ENCODE measurements at places on chromosomes 6 and 20.

DNA sequence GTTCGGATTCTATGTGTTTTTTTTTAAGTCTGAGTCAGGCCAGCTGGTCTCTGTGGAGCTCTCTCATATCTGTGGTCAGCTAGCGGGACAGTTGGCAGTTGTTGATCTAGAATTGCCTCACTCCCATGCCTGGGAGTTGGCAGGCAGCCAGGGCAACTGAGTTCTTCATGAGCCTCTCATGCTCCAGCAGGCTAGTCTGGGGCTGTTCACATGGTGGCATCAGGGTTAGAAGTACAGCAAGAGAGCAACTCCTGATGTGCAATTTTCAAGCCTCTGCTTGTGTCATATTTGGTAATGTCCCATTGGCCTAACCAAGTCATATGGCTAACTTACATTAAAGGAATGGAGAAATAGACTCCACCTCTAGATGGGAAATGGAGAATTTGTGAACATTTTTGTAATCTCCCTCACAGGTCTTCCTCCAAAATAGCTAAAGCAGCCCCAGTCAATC is 6.7 kb upstream of the IFT52 start:
- DNase-seq, result peak; percentile 69

GRCh38 chr20:10059006-10059405 is 24.2 kb downstream of the ANKEF1 start:
- DNase-seq, result no peak

DNA sequence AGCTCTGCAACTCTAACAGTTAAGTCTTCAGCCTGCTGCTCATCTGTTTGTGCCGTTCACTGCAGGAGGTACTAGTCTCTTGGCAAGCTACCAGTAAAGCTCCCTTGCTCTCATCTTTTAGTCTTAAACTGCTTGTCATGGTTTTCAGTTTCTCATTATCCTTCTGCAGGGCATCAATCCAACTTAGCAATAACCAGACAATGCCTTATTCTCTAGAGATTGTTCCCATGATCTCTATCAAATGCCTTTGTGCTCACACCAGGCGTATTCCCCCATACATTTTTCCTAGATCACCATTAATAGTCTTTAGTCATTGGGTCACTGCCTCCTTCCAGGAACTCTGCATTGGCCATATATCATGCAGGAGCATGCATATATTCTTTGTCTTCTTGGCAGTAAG is 171.3 kb downstream of the GRM1 start:
- DNase-seq, result no peak

DNA sequence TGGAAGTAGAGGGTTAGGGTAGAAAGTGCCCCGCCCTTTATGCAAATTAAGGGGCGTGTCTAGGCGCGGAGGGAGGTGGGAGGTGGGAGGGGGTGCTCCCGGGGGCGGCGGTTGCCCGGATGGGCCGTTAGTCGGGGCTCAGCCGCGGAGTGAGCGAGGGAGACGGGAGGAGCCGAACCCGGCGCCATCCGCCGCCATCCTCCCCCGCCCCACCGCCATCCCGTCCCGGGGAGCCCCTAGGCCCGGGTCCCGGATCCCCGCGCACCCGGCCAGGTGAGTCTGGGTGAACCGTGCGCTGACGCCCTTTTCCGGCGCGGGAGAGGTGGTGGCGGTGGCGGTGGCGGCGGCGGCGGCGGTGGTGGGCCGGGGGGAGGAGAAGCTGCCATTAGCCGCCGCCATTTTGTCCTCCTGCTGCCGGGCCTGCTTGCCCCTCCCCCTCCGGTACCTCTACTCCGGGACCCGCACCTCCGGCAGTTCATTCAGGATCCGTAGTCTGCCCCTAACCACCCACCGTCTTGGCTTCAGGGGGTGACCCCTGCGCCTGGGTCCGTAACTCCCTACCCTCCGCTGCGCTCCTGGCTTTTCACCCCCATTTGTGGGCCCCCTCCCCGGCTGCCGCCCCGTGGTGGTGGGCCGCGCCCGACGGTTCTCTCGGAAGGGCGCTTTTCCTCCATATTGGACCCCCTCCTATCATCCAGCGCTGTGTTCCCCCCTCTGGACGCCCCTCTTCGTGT is at the start of gene PRRC2A:
PRRC2A (plus strand) TSS at position 130 of the 734 bp plus-strand sequence. CDS start 2,075 bp downstream, outside the sequence.
- DNase-seq, result no peak

- DNase-seq, result no peak
Observed at GRCh38 chr6:167517254-167517916, 192.5 kb downstream of the TTLL2 start.

DNA sequence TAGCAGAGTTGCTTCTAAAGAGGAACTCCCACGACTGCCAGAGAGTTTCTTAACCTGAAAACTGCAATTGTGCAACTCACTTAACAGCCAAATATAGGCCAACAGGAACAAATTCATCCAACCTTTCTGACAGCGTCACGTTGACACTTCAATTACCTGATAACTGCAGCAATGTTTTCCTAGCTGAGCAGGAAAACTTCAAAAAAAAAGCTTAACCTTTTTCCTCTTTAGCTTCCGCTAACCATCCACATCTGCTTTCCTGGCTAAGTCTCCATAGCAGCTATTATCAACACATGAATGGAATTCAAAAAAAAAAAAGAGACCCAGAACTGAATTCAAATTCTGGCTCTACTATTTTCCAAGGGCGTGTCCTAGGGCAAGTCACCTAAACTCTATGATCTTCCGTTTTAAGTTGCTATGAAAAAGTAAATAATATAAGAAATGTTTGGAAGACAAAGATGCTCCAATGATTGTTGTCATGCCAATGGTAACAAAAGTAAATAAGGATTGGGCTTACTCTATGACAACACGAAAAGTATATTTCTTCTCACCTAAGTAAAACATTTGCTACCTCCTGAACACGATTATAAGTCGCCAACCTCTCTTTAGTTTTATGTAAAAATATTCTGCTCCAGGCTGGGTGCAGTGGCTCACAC is 524.6 kb upstream of the JARID2 start:
- DNase-seq, result peak; percentile 19

GRCh38 chr20:54794110-54794509 is 318.7 kb downstream of the DOK5 start:
- no peak for DNase-seq

DNA sequence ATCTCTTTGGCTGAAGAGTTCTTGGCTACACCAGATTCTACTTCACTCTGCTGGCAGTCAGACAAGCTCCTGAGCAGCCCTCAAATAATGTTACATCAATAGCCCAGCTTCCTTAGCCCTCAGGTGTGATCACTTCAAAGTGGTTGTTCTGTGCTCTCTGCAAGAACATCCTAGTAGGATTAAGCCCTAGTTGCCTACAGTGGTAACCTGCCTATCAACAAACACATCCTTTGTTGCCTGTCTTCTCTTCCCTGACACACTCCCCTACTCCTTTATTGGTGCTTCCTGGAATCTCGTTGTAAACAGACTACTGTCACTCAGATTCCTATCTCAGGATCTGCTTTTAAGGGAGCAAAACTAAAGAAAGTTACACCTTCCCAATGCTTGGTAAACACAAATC is 45.1 kb upstream of the TASP1 start:
- no peak for DNase-seq

DNA sequence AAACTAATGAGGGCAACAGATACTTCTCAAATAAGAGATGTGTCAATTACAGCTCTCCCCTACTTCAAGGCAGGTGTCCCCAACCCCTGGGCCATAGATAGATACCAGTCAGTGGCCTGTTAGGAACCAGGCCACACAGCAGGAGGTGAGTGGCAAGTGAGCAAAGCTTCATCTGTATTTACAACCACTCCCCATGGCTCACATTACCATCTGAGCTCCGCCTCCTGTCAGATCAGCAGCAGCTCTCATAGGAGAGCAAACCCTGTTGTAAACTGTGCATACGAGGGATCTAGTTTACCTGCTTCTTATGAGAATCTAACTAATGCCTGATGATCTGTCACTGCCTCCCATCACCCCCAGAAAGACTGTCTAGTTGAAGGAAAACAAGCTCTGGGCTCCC is 422.1 kb downstream of the GJA1 start:
- no peak for DNase-seq

DNA sequence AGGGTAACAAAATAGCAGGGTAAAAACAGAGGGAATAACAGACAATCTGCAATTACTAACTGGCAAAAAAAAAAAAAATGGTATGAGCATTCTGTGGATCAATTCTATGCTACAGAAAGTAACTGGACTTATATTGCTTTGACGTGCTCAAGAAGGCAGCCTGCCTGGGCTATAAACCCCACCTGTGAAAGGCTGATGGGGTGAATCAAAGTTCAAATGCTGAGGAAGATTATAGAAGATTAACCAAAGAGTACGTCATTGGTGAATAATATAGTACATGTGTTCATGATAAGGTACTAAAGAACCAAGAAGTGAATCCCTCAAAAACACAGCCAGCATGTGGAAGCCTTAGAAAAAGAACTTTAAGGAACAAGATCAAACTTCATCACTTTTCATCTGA is 441.9 kb upstream of the PTCHD4 start:
- DNase-seq, result no peak

DNA sequence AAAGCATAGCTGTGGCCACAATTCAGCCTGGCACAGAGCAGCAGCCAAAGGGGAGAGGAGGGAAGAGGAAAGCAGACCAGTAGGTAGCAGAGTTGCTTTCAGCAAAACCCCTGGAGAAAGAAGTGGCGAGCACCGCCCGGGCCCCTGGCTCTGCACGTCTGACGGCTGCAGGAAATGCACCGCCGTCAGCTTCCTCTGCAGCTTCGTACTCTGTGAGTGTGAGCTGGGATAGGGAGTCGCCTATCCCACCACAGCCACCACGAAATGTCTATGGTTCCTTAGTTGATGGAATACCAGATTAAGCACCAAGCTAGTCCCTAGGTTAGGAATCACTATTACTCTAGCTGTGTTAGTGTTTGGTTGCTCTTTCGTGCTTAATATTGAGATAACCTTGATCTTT is 79.9 kb upstream of the NAA20 start:
- DNase-seq, result no peak

DNA sequence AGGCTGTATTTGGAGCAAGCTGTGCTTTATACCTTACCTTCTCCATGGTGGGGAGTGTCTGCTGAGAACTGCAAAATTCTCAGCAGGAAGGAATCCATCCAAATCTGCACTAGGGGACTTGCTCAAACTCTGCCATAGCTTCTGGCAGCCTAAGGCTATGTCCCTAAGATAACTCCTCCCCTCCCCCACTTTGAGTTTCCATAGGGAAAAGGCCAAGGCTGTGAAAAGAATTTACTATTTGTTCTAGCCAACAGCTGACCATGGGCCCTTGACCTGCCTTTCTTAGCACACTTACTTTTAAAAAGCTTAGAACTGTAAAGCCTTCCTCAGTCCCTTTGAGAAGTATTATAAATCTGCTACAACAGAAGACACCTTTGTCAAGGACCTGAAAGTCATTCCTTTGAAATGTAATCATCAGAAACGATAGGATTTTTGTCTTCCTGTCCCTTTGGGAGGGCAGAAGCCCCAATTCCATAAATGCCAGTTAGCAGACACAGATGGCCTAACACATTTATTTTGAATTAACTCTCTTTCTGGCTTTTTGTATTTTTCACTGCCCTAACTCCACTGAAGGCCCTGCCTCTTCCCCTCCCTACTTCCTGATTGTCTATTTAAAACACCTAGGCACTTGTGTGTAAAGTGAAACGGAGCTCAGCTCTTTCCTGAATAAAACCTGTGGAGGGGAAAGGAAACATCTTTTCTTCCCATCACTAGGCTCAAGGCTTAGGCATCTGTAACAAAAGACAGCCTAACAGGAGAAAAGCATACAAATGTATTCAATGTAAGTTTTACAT is 157.1 kb downstream of the AKAP7 start:
- no peak for DNase-seq

GRCh38 chr6:22248513-22249308 is 48.1 kb downstream of the PRL start:
- peak; percentile 13 for DNase-seq

- no peak for DNase-seq
Observed at GRCh38 chr20:24799971-24800580, 149.0 kb upstream of the CST7 start.

GRCh38 chr6:11766043-11766442 is 12.6 kb downstream of the ADTRP start:
- DNase-seq, result no peak

- no peak for DNase-seq
Observed at GRCh38 chr6:5085648-5086293, 630 bp downstream of the PPP1R3G start.
